ENCODE measurements at places on chromosomes 1 and 21.
A peak's percentile ranks its signal among the peaks of the same experiment; 100 is the strongest.

- DNase-seq: no peak
These were observed 33.8 kb downstream of the ZBTB17 start for GRCh38 chr1:15941899-15942660.

DNA sequence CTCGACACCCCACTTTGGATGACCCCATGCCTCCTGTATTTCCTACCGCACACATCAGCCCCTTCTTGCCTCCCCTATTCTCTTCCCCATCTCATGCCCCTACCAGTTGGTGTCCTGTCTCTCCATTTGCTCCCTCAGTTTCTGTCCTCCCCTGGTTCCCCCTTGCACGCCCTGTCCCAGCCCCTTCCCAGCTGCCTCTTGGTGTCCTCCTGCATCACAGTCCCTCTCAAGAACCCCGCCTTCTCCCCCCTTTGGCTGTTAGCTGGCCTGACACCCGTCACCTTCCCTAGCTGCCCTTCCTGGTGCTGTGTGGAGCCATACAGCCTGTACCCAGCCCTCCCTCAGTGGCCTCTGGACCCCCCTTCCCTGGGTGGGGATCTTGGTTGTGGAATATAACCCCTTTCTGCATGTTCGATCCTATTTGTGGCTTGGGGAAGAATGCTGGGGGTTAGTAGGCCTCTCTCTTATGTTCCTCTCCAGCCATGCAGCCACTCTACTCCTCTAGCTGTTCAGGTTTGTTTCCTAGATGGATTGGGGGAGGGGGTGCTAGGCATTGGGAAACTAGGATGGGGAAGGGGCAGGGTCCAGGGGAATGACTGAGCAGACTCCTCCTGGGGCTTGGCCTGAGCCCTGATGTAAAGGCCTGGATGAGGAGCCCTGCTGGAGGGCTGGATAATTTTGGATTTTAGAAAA lies 41.4 kb upstream of the NFASC start:
- DNase-seq: peak; percentile 69

DNA sequence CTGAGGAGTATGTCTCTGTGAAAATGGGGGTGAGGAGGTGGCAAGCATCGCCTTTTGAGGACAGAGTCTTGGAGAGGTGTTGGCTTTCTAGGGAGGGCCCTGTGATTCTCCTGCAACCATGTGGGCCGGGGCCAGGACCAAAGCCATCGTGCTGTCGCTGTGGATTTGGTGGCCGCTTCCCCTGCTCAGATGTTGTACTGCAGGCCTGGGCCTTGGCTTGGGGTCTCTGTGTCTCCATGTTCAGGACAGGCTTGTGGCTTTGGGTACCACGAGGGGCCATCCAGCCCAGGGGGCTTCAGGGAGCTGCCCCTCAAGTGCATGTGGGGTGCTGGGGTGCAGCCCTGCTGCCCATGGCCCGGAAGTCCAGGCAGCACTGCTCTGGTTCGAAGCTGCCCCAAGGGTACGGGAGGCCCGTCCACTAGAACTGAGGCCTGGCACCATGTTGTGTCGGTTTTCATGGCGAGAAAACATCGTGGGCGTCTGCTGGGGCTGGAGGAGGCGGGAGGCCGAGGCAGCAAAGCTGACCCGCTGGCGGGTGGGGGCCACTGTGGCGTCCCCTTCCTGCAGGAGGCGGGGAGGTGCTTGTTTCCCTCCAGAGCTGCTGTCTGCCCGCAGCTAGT lies 55.4 kb downstream of the SKI start:
- no peak for DNase-seq

DNA sequence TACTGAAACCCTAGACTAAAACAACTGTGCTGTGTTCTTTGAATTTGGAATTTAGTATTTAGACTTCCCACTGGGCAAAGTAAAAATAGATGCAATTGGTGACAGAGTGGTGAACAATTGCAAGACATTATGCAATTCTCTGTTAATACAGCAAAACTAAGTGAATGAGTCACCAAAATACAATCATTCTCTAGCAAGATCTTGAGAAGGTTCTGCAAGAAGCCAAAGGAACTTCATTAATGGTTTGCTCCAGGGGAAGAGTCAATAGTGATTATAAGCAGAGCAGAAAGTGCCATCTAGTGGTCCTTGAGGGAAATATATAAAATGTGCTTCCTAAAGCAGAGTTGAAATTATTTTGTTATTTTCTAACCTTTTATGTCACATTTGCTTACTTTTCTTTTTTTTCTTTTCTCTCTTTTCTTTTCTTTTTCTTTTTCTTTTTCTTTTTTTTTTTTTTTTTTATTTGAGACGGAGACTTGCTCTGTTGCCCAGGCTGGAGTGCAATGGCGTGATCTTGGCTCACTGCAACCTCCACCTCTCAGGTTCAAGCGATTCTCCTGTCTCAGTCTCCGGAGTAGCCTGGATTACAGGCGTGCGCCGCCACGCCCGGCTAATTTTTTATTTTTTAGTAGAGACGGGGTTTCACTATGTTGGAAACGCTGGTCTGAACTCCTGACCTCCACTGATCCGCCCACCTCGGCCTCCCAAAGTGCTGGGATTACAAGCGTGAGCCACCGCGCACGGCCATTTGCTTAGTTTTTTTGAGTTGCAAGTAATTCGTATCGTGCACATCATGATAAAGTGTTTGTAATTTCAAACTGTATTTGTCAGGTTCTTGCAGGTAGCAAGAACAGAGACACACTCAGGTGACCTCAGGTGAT lies 99.2 kb downstream of the CTH start:
- DNase-seq: peak; percentile 87

GRCh38 chr1:107993920-107994319 lies 28.9 kb upstream of the VAV3 start:
- DNase-seq: no peak

DNA sequence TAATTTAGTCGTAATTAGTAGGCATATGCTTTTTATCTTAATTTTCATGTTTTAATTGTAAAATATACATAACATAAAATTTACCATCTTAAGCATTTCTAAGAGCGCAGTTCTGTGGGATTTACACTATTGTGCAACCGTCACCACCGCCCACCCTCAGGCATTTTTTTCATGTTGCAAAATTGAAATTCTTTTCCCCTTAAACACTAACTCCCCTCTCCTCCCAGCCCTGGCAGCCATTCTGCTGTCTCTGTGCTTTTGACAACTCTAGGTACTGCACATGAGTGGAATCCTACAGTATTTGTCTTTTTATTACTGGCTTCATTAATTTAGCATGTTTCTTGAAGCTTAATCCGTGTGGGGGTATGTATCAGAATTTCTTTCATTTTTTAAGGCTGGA lies 7.8 kb downstream of the PIK3CD start:
- no peak for DNase-seq

GRCh38 chr1:114524944-114525343 lies 13.9 kb upstream of the TRIM33 start:
- DNase-seq: peak; percentile 22

GRCh38 chr21:33857846-33858666 lies 57.5 kb downstream of the ATP5PO start:
- no peak for DNase-seq

GRCh38 chr1:154404984-154405746 lies at the start of gene IL6R:
Gene IL6R, plus strand, starts transcription at chr1:154405343. Its CDS starts 287 bp downstream, at chr1:154405630.
- peak; percentile 96 for DNase-seq

DNA sequence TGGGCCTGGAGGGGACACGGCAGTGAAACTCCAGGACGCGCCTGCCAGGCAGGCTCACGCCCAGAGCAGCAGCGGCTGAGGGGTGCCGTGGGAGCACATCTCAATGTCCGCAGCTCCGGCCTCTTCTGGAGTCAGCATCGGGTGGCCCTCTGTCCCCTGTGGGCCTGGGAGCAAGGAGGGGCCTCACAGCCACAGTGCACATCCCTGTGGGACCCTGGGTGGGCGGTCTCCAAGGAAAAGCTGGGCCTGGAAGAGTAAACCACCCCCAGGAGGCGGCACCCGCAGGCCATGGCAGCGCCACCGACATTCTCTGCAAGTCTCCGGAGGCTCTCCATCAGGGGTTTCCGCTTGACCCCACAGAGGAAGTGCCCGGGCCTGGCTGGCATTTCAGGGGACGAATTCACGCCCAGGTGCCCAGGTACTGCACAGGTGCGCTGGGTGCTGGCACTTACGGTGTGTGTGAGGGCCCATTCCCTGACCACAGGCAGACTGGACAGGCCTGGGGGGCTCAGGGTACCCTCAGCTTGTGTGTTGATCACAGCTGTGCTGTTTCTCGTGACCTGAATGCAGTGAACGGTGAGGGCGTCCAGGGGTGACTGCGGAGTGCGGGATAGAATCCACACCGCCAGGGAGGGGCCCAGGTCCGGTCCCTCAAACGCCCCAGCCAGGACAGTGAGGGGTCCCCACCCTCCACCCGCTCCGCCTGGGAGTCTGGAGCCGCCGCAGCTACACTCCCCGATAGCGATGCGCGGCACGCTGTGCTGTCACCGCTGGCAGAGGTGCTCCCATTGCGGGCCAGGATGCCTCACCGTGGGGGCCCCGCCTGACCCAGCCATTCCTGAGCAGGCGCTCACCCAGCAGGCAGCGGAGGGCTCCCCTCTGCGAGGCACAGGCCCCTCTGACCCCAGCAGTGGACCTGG lies 16.6 kb upstream of the RNF223 start:
- no peak for DNase-seq

DNA sequence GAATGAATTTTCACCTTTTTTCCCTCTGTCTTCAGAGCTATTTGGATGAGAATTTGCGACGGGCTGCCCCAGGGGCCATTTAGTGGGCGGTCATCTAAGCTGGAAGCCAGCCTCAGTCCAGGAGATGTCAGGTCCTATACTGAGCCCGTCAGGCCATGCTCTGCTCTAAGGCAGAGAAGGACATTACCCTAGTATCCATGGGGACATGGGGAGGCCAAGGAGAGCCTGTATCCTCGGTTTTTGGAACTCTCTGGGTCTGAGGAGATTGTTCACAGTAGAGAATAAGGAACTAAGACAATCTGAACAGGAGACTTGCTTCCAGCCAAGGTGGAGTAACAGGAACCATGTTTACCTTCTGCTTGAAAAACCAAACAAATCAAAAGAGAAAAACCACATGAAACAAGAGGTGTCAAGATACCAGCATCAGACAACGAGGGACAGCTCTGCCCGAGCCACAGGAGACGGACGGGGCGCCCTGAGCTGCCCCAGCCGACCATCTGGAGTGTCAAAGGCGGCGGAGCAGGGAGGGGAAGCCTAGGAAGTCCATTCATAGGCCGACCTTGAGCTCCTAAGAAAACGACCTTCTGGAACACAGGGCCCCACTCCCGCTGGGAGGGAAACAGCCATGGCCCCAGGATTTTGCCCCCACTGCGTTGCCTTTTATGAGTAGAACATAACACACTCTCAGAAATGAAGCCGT lies 20.0 kb upstream of the ADARB1 start:
- no peak for DNase-seq

GRCh38 chr1:151294742-151295462 lies 12.8 kb downstream of the ZNF687 start:
- no peak for DNase-seq

GRCh38 chr21:42740405-42740909 lies 87.0 kb downstream of the PDE9A start:
- DNase-seq: no peak
